Effector CD4-positive, alpha-beta T cell (primary cell): ENCODE measurements at places on chromosomes 16 and 17.

DNA sequence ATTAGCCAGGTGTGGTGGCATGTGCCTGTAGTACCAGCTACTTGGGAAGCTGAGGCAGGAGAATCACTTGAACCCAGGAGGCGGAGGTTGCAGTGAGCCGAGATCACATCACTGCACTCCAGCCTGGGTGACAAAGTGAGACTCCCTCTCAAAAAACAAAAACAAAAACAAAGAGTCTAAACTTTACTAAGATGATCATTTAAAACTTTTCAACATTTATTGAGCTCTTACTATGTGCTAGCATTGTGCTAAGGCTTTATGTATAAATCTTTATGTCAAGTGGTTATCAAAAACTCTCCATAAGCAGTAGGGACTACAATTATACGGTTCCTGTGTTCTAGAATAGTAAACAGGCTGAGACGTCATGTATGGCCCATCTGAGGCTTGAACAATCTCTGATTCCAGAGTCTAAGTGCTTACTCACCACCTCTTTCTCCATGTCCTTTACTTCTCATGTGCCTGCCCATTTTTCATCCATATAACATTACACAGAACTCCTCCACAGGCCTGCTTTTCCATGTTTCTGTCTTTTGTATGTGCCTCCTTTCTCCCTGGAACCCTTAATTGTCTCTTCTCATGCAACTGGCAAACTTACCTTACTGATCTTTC is 66.7 kb downstream of the NUP88 start:
- no peak for DNase-seq

DNA sequence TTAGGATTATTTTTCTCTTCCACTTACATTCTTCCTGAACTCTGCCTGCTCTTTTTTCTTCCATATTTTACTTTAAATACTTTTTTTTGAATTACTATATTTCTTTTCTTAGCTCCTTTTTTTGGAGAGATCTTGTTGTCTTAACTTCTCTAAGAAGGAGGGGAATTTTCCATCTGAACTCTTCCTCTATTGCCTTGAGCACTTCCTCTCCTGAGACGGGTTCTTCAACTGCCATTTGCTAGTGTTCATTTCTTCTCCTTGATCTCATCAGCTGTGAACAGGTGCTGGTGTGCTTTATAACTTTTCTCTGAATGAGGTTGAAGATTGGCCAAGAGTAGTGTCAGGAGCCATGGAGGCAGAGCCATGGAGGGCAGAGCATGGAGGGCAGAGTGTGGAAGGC is 15.1 kb upstream of the CD300LD start:
- DNase-seq, result no peak

- no peak for DNase-seq
These were observed 33.0 kb downstream of the C16orf95 start for GRCh38 chr16:87284183-87284582.

DNA sequence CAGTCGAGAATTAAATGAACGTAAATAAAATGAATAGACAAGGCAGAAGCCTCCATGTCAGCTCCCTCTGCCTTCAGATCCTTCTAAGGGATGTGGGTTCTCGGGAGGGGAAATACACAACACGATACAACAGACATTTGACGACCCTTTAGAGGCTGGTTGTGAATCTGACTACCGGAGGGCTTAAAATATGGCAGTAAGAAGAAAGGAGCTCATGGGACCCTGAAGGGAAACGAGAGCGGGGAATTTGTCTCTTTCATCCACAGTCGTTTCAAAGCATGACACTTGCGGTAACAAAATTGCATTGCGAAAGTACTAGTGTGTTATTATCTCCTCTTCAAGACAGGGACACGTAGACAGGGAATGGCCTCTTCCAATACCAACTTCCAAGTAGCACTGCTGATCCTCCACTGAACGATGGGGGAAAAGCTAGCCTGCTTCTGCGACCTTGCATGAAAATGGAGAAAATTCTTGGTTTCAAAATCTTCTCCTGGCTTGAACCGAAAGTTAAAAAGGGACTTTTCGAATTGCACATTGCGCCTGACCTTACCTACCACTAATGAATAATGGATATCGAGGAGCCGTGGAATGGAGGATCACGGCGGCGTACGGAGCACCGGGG is 1.2 kb upstream of the TNRC6C start:
- DNase-seq, result no peak
